Epithelial cell of esophagus (primary cell): ENCODE measurements at places on chromosomes 6 and 20.

DNA sequence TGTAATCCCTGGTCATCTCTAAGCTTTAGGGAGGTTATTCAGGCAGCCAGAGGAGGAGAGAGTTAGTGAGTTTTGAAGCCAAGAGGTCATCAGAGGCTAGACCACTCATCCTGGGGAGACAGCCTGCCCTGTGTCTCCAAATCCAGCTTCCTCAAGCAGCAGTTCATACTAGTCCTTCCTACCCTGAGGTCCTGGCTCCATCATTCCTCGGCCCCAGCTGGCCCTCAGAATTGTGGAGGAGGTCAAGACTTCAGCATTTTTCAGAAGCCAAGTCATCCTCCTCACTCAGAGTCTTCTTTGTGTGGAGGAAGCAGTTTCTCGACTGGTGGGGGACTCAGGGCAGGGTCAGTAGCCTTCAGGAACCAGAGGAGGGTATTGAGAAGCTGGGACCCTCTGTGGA is 12.4 kb upstream of the KIAA1755 start:
- DNase-seq, result no peak

GRCh38 chr20:43722153-43722505 is 4.7 kb downstream of the GTSF1L start:
- no peak for DNase-seq

- peak; percentile 53 for DNase-seq
Measured at GRCh38 chr20:53786445-53787267, 193.0 kb upstream of the ZNF217 start.

DNA sequence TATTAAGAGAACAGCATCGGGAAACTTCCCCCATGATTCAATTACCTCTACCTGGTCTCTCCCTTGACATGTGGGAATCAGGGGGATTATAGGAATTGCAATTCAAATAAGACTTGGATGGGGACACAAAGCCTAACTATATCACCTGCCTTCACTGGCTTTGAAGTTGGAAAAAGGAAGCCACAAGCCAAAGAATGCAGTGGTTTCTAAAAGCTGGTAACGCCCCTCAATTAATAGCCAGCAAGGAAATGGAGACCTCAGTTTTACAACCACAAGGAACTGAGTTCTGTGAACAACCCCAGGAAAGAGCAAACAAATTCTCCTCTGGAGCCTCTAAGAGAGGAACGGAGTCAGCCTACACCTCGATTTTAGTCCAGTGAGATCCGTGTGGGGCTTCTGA is 244.1 kb downstream of the TFAP2A start:
- no peak for DNase-seq
